ENCODE measurements at places on chromosomes 6 and 20. TPM values are rescaled to one million over a fixed set of nuclear protein-coding genes. Genes with fewer than 3 reads are reported as not detected.

The TFAP2B gene
- not detected for total RNA-seq

The PLCB4 gene
- 9.5 TPM for total RNA-seq

The SEMG1 gene
- total RNA-seq: not detected

The MYT1 gene
- total RNA-seq: not detected

DNA sequence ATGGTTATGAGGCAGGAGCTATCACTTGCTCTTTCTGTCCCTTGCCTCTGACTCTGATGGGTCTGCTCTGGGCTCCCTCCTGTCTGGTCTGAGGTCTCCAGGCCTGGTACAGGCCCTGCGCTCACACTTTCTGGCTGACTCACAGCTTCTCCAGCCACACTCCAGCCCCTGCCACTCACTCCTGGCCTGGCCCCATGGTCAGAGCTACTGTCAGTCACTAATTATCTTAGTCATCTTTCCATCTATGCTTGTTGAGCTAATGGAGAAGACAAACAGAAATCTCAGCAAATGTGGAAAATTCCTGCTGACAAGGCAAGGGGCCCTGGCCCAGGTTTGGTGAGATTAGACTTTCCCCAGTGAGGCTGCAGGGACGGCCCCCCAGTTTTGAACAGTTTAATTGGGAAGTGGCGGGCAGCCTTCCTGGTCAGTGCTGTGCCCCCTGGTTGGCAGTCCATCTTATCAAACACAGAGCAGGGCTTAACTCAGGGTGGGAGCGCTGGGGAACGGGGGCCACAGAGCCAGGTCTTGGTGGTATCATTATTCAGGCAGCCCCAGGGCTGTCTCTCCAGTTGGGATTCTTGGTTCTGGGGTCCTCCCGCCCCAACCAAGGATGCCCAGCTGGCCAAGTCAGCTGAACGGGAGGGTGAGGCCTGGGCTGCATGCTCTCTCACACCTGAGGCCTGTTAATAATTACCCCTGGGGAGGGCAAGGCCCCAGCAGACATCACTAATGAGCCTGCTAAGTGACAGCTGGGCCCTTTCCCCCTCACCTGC, 63.4 kb downstream of the VEGFA start:
- no peak for DNase-seq

- no peak for DNase-seq
Measured at GRCh38 chr6:10894958-10895357, 8.1 kb downstream of the SYCP2L start.

DNA sequence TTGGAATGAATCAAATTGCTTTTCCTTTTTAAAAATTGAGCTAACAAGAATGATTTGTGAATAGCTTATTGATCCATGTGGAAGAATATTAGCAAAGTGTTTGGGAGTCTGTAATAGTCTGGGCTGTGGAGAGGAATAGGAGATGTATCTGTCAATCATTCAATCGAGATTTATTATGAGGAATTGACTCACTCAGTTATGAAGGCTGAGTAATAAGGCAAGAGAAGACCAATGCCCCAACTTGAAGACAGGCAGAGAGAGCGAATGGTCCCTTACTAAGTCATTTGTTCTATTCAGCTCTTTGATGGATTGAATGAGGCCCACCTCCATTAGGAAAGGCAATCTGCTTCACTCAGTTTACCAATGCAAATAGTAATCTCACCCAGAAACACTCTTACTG, 403.0 kb downstream of the CD83 start:
- DNase-seq: no peak

- no peak for DNase-seq
Measured at GRCh38 chr20:38501858-38502436, 29.3 kb downstream of the RALGAPB start.

- DNase-seq: peak; percentile 84
Measured at GRCh38 chr6:132961122-132961521, 146.8 kb downstream of the RPS12 start.

DNA sequence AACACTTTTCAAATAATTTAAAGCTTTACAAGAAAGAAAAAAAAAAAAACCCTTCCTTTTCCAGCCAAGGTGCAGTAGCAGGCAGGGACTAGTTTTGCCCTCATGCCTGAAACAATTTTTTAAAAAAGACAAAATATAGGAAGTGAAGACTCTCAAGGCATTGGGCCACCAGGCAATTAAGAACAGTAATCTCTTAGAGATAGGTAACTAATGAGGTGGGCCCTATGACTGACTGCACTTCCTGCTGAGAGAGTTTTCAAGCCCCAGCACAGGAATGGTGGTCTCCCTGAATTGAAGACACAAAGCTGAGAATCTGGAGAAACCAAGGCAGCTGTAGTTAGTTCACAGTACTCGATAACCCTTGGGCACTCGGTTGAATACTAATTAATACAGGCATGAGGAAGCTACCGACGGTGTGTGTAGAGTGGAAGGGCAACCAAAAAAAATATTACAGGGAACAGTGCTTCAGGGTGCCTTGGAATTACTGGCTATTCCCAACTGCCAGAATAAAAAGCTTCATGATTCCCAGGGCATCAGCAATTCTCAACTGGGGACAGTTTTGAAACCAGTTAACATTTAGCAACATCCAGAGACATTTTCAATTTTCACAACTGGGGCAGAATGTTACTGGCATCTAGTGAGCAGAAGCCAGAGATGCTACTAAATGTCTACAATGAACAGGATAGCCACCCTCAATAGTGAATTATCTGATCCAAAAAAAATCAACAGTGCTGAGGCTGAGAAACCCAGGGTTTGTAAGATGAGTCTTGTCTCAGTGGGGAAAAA, 36.0 kb upstream of the PLN start:
- no peak for DNase-seq

GRCh38 chr6:26057899-26058298, 29.3 kb upstream of the HFE start:
- DNase-seq: no peak

DNA sequence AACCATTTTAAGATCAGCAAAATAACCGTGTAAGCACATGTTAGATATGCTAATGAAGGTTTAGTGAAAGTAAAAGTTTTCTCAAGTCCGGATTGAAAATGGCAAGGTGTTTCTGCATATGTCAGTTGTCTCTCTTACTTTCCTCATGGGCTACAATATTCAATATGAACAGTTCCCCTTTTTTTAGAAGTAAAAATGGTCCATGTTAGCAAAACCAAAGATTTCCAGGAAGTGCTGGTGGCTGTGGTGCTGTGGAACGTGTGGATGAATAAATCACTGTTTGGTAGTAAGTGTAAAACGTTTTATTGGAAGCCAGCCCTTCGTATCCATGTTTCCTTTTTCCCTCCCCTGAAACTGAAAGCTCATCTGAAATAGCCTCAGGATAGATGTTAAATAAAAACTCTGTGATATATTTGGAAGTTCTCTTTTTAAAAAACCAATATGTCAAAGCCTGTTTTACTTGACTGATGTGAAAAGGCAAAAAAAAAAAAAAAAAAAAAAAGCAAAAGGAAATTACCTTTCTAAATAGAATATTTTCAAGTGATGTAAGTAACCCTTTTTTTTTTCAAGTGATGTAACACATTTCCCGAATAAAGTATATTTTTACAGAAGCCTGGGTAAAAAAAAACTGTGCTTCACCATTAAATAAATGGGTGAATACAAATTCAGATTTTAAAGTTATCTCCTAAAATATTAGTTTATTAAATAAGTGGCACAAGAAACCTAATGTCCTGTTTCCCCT, 41.9 kb downstream of the PLEKHG1 start:
- peak; percentile 8 for DNase-seq

- peak; percentile 18 for DNase-seq
Measured at GRCh38 chr6:723540-723939, 30.6 kb upstream of the EXOC2 start.

All from GM23248 (cell line).